ENCODE measurements at places on chromosomes 4 and X. TPM values are rescaled to one million over a fixed set of nuclear protein-coding genes. Genes with fewer than 3 reads are reported as not detected.

Gene PITX2
- not detected for total RNA-seq

DNA sequence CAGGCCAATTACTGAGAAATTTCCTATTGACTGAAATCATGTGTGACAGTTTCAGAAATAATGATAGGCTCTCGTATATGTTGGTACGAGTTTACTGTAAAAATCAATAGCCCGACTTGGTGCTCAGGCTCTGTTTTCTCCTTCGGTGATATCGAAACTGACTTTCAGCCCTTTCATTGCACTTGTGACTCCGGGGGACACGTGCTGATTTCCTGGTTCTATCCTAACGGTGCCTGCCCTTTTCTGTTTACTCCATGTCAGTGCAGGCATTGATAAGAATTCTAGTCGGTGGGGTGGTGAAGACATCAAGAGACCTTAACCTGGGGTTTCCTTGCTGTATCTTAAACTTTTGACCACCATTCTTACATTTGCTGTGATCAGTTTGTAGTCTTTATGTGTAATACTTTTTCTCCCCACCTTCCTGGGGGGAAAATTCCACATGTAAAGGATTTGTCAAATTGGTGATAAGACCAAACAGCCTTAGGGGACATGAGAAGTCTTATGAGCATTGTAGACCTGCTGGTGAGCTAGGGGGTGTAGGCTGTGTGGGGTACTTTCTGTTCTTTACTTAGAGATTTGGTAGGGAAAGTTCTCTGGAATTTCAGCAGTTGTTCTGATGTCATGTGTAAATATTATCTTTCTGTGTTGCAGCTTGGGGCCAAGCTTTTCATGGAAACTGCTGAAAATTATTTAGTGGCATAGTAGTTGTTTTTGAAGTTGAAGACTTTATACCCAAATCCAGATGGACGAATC is 52.7 kb downstream of the TMEM131L start:
- DNase-seq, result no peak
- H3K4me1 ChIP-seq, result peaks cover 79% of the 10 kb centered on the region

Gene TMPRSS11A
- not detected for total RNA-seq

Gene ZNF718
- 7.5 TPM for total RNA-seq

GRCh38 chr4:146023334-146023967 is 84.8 kb upstream of the ZNF827 start:
- peaks cover 13% of the 10 kb centered on the region for H3K27me3 ChIP-seq
- H3K4me3 ChIP-seq, result no peak overlapping the region
- H3K4me1 ChIP-seq, result no peaks in the 10 kb centered on the region
- H3K27ac ChIP-seq, result no peak overlapping the region
- DNase-seq, result no peak

DNA sequence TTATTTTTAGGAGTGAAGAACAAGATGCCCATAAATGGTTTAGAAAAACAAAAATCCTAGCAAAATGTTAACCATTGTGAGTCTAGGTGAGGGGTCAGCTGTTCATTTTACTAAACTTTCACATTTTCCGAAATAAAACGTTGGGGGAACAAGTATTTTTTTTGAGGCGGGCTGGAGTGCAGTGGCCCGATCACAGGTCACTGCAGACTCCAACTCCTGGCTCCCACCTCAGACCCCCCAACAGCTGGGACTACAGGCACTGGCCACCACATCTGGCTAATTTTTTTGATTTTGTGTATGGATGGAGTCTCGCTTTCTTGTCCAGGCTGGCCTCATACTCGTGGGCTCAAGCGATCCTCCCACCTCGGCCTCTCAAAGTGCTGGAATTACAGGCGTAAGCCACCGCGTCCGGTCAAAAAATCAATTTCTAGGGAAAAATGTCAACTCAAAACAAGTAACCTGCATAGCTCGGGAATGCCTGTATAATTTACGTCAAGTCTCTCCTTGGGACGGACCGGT is 742 bp upstream of the TAF1 start:
- H3K36me3 ChIP-seq, result peaks cover 18% of the 10 kb centered on the region
- H3K4me1 ChIP-seq, result peaks cover 11% of the 10 kb centered on the region
- H3K27me3 ChIP-seq, result no peaks in the 10 kb centered on the region
- peak overlapping the region; percentile 95 for H3K27ac ChIP-seq
- H3K4me3 ChIP-seq, result peak overlapping the region; percentile 94
- peak; percentile 2 for DNase-seq

DNA sequence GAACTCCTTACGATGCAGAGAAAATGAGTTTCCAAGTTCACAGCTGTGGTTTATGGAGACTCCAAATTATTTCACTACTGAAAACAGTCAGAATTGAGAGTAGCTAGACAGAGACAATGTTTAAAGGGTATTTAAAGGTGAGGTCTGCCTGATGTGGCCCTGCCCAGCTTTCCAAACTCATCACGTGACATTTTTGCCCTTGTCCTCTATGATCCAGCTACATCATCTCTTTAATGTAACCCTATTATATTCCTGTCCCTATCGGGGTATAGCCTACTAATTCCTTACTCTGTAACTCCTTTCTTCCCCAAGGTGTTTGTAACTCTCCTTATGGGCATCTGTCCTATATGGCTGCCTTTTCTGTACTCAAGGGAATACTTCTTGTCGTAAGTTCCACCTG is 297.2 kb downstream of the GRXCR1 start:
- no peaks in the 10 kb centered on the region for H3K27me3 ChIP-seq
- no peaks in the 10 kb centered on the region for H3K4me1 ChIP-seq
- H3K4me3 ChIP-seq, result no peak overlapping the region
- H3K27ac ChIP-seq, result no peak overlapping the region
- DNase-seq, result no peak

DNA sequence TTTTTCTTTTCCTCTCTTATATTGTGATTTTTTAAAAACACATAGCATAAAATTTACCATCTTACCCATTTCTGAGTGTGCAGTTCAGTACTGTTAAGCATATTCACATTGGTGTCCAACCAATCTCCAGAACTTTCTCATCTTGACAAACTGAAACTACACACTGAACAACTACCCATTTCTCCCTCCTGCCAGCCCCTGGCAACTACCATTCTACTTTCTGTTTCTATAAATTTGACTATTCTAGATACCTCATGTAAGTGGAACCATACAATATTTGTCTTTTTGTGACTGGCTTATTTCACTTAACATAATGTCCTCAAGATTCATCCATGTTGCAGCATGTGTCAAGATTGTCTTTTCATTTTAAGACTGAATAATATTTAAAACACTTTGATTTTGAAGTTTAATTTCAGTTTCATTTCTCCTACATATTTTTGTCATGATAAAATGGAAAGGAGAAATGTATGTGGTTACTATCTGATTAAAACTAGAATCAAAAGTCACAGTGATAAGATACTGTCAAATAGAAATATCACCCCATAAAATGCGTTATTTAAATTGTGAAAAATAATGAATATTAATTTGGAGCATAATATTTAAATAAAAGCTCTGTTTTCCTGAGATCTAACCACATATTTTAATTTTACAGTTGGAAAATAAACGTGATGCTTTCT is 122.8 kb downstream of the DIPK2B start:
- H3K4me3 ChIP-seq, result peak overlapping the region; percentile 37
- peaks cover 22% of the 10 kb centered on the region for H3K36me3 ChIP-seq
- peak overlapping the region; percentile 80 for H3K27ac ChIP-seq
- H3K4me1 ChIP-seq, result peaks cover 37% of the 10 kb centered on the region
- no peaks in the 10 kb centered on the region for H3K27me3 ChIP-seq

Gene COX7B
- 324 TPM for total RNA-seq

Gene CYTL1
- not detected for total RNA-seq

- H3K4me1 ChIP-seq, result no peaks in the 10 kb centered on the region
- H3K36me3 ChIP-seq, result no peaks in the 10 kb centered on the region
- no peak for DNase-seq
- H3K27me3 ChIP-seq, result peaks cover under 1% of the 10 kb centered on the region
These were observed 52.1 kb downstream of the BTC start for GRCh38 chr4:74742185-74742584.

Gene SERPINA7
- not detected for total RNA-seq

- H3K27ac ChIP-seq, result no peak overlapping the region
- no peak overlapping the region for H3K4me3 ChIP-seq
- H3K27me3 ChIP-seq, result no peaks in the 10 kb centered on the region
- no peak for DNase-seq
- H3K36me3 ChIP-seq, result peaks cover 56% of the 10 kb centered on the region
These were observed 485.3 kb downstream of the IL15 start for GRCh38 chr4:142121448-142122350.

GRCh38 chr4:63620271-63620670 is 789.0 kb downstream of the TECRL start:
- DNase-seq, result no peak
- no peaks in the 10 kb centered on the region for H3K4me1 ChIP-seq
- no peaks in the 10 kb centered on the region for H3K36me3 ChIP-seq
- H3K27ac ChIP-seq, result no peak overlapping the region

DNA sequence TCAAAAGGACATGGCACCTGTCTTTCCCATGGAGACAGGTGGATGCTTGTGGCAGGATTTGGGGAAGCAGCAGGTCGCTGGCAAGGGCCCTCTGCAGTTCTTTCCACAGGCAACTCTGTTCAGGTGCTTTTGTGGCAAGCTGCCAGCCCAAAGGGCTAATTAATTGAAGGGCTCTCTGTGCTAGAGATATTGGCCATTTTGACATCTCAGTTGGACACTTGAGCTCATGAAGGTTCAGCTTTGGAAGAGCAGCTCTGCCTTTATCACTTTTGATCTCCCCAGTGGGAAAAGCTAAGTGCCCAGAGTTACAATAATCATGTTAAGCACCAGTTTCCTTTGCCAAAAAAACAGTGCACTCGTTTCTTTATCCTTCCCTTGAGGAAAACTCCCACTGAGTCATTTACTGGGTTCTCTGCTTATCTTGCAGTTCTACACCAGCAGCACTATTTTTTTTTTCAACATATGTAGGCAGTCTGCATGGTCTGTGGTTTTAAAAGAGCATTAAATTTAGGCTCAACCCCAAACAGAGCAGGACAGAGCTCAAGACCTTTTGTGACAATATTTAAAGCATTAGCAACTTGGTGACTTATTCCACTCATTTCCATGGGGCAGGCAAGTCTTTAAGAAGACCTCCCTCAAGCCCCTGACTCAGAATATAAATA is 336.4 kb upstream of the RASGEF1B start:
- DNase-seq, result no peak
- H3K36me3 ChIP-seq, result no peaks in the 10 kb centered on the region
- H3K4me1 ChIP-seq, result peaks cover 2% of the 10 kb centered on the region
- H3K27ac ChIP-seq, result no peak overlapping the region

GRCh38 chrX:138877746-138878145 is 166.2 kb upstream of the FGF13 start:
- H3K4me1 ChIP-seq, result no peaks in the 10 kb centered on the region
- H3K36me3 ChIP-seq, result no peaks in the 10 kb centered on the region
- H3K27me3 ChIP-seq, result no peaks in the 10 kb centered on the region
- no peak overlapping the region for H3K27ac ChIP-seq
- DNase-seq, result no peak

GRCh38 chr4:147103403-147103946 is 157.8 kb upstream of the TTC29 start:
- H3K27ac ChIP-seq, result no peak overlapping the region
- no peak overlapping the region for H3K4me3 ChIP-seq
- H3K36me3 ChIP-seq, result no peaks in the 10 kb centered on the region
- no peaks in the 10 kb centered on the region for H3K4me1 ChIP-seq

Gene TGIF2LX
- not detected for total RNA-seq

- no peaks in the 10 kb centered on the region for H3K4me1 ChIP-seq
- H3K27me3 ChIP-seq, result no peaks in the 10 kb centered on the region
- H3K4me3 ChIP-seq, result no peak overlapping the region
These were observed 222.1 kb upstream of the RPL34 start for GRCh38 chr4:108398316-108398715.

- H3K27me3 ChIP-seq, result peaks cover 8% of the 10 kb centered on the region
- H3K27ac ChIP-seq, result no peak overlapping the region
- H3K36me3 ChIP-seq, result no peaks in the 10 kb centered on the region
- no peak overlapping the region for H3K4me3 ChIP-seq
- no peaks in the 10 kb centered on the region for H3K4me1 ChIP-seq
These were observed 49.7 kb upstream of the DHRSX start for GRCh38 chrX:2550328-2551020.

Gene PPEF2
- total RNA-seq, result 0.11 TPM
